ENCODE measurements at places on chromosomes 13 and 19.

DNA sequence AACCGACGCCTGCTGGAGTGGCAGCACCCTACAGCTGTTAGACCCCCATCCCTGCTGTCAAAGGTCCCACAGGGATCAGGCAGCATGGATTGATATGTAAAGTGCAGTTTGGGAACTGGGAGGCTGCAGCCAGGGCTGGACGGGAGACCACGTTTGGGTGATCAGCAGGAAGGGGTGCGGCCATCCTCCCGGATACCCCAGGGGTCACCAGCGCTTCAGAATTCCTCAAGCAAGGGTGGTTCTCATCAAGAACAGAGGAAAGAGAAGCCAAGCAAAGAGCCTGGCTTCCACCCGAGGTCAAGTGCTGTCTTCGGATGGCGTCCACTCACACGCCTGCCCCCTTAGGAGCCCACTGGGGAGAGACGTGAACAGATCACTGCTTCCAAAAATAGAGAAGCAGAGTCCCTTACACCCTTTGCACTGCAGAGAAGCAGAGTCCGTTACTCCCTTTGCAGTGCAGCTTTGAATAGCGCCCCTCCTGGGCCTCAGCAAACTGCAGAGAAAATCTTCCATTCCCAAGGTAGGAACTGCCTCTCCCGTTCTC is 35.5 kb downstream of the DHRS12 start:
- DNase-seq = no peak

- no peak for DNase-seq
Measured at GRCh38 chr19:5592531-5593342, 25.0 kb upstream of the TINCR start.

GRCh38 chr19:36527341-36527740 is 730 bp downstream of the ZNF260 start:
- no peak for DNase-seq

GRCh38 chr19:43760941-43761340 is 6.2 kb upstream of the SMG9 start:
- DNase-seq = no peak

DNA sequence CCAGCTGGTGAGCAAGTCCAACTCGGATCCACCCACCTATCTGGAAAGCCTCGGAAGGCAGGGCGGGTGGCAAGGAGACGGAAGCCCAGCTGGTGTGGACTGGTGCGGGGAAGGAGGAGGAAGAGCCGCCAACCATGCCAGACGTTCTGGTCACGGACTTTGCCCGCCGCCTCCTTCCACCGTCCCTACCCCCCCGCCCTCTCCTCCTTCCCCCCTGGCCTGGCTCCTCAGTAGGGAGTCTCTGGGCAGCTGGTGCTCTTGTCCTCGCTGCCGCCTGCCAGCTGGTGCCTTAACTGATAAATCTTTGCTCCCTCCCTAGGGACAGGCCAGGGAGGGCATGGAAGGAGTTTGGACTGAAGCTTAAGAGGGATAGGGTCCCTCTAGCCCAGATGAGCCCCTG is 4.8 kb downstream of the SYNGR4 start:
- DNase-seq = no peak

GRCh38 chr19:43524922-43525835 is 1.8 kb downstream of the ETHE1 start:
- no peak for DNase-seq

DNA sequence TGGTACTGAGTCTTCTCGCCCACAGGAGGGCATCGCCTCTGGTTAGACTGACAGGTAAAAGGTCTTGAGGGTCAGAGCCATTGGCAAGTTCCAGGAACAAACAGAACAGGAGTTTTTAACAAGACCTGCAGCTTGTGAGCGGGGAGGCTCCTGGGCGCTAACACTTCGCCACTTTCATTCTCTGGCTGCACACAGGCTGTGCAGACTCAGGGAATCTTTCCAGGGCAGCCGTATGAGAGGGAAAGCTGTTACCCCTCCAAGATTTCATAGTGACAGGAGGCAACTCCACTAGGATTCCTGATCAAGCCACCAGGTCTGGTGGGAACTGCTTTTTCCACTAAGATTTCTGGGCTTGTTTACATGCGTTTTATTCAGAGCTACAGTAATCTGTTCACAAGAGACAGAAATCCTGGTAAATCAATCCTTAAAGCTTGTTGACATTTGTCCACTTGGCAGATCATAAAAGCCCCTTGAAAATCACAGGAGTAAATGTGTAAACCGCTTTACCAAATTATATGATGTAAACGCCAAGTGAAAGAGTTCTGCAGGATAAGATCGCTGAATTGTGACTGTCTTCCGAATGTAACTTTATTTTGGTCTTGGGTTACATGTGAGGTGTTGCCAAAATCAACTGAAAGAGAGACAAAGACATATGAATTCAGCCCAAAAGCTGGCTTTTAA is 190.6 kb downstream of the MZT1 start:
- no peak for DNase-seq

DNA sequence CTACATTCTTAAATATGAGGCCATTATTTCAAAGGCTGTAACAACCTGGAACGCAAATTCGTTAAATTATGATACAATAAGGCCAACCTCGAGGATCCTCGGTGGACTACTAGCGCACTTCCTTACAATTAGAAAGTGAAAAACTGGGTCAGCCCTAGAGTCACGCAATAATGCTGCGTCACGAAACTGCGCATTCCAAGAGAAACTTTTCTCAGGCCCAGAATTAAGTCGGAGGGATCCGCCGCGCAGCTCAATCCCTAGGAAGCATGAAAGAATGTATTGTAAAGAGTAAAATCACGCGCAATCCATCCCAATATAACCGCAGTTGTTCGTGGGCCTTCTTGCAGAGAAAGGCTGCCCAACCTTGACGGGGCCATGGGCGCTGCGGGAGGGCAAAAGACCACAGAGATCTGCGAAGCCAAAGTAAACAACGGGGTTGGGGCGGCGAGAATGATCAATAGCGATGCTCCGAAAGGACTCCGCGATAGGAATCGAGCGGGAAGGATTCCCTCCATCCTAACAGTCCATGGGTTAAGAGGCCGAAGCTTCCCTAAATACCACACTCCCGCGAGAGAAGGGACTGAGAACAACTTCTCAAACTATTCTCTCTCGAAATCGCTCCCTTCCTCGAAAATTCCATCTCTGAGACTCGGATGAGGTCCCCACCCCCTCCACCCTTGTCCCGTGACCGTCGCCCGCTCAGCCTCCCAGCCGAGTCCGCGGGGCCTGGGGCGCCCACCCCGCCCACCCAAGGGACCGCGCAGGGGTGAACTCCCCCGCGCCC is 564 bp downstream of the SPART start:
- peak; percentile 38 for DNase-seq

DNA sequence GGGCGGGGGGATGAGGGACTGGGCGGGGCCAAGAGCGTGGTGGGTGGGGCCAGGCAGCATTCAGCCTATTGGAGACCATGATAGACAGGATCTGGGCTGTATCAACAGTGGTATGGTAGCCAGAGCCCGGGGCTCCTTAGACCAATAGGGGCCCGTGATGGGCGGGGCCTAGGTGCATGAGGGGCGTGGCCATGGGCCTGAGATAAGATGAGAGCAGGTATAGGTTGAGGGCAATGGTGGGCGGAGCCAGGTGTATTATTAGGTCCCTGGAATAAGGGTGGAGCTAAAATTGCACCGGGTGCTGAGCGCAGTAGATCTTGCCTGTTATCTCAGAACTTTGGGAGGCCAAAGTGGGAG is 5.3 kb downstream of the ABCA7 start:
- DNase-seq = no peak

DNA sequence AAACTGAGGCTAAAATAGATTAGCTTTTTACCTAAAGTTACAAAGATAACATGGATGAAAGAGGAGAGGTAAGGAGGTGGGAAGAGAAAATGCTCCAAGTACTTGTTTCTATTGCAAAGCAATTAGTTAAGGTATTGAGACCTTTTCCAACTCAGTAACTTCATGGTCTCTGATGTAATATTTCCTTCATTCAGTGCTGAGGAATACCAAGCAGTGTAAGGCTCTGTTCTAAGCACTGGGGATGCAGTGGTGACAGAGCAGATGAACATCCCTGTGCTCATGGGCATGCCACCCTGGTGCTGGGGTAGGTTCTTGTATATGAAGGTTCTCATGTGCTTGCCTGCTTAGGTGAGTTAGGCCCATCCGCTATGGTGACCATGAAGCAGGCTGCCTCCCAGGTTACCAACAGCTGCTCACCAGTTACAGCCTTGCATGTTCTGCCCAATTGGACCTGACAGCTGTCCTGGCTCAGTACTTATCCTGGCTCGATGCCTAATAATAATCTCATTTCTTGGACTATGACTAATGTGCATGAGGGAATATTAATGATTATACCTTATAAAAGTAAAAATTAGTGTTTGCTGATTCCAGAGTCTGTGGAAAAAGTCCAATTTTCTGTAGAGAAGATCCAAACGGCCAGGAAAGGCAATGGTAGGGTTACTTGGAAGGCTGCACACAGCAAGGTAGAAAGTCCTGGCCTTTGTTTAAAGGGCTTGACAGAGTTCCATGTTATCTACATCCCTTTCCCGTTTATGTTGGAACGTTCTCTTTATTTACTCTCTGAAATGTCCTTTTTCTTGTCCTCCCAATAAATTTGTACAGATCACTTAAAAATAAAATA is 48.3 kb downstream of the LATS2 start:
- no peak for DNase-seq

DNA sequence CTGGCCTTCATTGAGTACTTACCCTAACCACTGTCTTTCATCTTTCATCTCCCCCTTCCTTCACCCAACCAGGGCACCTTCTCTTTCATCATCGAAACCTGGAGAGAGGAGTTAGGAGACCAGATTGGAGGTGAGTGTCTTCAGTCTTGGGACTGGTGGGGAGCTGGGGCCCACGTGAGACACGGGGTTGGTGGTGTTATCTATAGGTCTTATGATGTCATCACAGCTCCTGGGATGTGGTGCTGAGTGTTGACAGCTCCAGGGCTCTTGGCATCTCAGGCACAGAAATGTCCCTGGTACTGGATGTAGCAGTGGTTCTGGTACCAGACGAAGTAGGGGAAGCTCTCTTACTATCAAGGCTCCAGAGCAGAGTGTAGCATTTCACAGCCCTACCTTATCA is 1.8 kb downstream of the DLL3 start:
- DNase-seq = no peak

GRCh38 chr19:40253611-40254092 is 27.2 kb upstream of the CCNP start:
- DNase-seq = no peak

GRCh38 chr19:38024992-38025908 is 118.2 kb downstream of the SIPA1L3 start:
- no peak for DNase-seq

DNA sequence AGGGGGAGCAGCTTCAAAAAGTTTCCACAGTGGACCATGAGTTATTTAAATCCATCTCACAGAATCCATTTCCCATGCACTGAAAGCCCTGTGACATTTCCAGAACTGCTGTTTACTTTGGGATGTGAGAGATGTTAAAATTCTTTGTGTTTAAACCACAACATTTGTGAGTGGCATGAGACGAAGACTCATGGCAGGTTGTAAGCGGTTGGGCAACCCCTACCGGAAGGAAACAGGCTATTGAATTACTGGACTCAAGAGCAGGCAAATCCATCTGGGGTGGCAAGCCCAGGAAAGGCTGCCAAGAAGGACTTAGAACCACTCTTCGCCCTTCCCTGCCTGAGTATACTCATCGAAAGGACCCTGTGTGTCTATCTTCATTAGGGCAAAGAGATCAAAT is 22.3 kb upstream of the CLDN10 start:
- DNase-seq = peak; percentile 44

- no peak for DNase-seq
Measured at GRCh38 chr13:96238861-96239260, 149.0 kb downstream of the HS6ST3 start.

DNA sequence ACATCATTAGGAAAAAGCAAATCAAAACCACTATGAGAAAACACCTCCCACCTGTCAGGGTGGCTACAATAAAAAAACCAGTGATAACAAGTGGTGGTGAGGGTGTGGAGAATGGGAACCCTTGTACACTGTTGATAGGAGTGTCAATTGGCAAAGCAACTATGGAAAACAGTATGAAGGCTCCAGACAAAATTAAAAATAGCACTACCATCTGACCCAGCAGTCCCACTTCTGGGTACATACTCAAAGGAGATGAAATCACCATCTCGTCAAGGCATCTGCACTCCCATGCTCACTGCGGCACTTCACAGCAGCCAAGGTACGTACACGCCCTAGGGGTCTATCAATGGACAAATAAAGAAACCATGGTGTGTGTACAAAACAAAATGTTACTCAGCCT is 715.1 kb downstream of the UQCRFS1 start:
- DNase-seq = no peak

- no peak for DNase-seq
Measured at GRCh38 chr13:99377641-99378040, 70.4 kb upstream of the GPR183 start.

DNA sequence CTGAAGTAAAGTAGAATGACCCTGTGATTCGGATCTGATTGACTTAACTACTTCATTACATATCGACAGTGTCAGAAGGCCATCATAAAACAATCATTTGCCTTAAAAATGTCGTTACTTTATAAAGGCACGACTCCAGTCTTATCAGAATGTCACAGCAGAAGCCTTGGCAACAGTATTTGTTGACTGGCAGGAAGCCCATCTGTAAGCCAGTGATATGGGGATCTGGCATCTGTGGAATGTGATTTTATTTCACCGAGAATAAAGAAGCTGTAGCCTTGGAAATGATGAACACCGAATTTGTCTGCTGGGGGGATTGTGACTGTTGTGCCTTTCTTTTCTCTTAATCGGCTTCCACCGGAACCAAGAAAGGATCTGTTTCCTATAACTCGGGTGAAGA is 362.5 kb downstream of the TDRD3 start:
- peak; percentile 18 for DNase-seq

GRCh38 chr13:51920786-51921185 is 59.0 kb downstream of the CCDC70 start:
- no peak for DNase-seq

GRCh38 chr13:94656766-94657165 is 55.1 kb downstream of the GPR180 start:
- peak; percentile 64 for DNase-seq

GRCh38 chr13:77222909-77223308 is 104.0 kb downstream of the MYCBP2 start:
- DNase-seq = no peak

DNA sequence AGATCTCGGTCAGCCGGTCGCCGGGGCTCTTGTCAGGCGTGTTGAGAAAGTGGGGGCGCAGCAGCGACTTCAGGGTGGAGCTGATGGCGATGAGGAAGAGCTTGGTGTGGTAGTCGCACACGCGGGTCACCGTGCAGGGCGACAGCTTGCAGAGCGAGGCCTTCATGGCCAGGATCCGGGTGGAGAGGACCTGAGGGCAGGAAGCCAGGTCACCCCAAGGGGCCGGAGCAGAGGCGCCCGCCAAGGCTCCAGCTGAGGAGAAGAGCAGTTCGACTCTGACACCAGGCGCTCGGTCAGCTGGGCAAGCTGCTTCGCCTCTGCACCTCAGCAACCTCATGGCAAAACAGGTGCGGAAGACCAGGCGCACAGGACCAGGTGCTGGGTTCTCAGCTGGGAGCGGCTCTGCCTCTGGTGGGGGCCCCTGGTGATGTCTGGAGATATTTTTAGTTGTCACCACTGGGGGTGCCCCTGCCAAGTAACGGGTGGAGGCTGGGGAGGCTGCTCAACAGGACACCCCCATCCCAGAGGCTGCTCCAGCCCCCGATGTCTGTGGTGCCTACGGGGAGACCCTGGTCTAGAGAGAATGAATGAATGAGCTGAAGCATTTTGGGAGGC is 15.9 kb downstream of the CFD start:
- DNase-seq = no peak

All from kidney epithelial cell (primary cell).